ENCODE measurements at places on chromosomes 13 and 19. TPM values are rescaled to one million over a fixed set of nuclear protein-coding genes. Genes with fewer than 3 reads are reported as not detected.

Gene PSG1
- total RNA-seq: not detected

Gene FCHO1
- 5.0 TPM for total RNA-seq

Gene MYDGF
- 128 TPM for total RNA-seq

Gene PLK5
- total RNA-seq: not detected

Gene CABP5
- not detected for total RNA-seq

Gene ARRDC2
- total RNA-seq: 11.7 TPM

Gene KIR2DL3
- not detected for total RNA-seq

Gene SNRPD2
- total RNA-seq: 590 TPM

Gene NCLN
- 122 TPM for total RNA-seq

Gene DHRS12
- total RNA-seq: 3.1 TPM

Gene STARD13
- total RNA-seq: 48.7 TPM

Data from A673 (cell line).